ENCODE measurements at places on chromosomes 1 and 21. TPM values are rescaled to one million over a fixed set of nuclear protein-coding genes. Genes with fewer than 3 reads are reported as not detected.

DNA sequence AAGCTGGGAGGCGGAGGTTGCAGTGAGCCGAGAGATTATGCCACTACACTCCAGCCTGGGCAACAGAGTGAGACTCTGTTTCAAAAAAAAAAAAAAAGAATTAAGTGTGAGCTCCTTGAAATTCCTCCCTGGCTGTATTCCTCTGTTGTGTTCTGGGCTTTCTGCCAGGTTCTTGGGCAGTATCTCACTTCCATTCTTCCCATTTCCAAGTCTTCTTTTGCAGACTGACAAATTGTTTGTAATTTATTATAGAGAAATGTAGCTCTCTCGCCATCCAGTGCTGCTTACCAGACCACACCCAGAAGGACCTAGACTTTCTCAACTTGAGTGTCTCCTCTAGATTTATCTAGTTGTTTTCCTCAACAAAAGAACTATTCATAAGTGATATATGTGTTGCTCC, 105.0 kb upstream of the ADGRL2 start:
- peak; percentile 50 for DNase-seq

DNA sequence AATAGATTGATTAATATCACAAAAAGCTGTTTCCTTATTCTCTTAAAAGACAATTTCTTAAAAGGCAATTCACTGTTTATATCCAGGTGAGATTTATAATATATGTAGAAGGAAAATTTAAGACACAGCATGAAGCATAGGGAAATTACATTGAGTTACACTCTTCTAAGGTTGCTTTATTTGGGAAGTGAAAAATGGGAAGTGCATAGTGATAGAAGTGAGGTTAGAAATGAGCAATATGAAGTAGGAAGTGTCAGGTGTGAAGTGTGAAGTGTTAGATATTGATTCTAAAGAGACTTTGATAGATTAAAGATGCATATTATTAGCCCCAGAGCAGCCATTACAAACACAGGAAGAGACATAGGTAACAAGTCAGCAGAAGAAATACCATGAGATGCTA, 40.3 kb downstream of the FH start:
- DNase-seq, result no peak

GRCh38 chr1:228272831-228273571, 65.2 kb downstream of the OBSCN start:
- no peak for DNase-seq

DNA sequence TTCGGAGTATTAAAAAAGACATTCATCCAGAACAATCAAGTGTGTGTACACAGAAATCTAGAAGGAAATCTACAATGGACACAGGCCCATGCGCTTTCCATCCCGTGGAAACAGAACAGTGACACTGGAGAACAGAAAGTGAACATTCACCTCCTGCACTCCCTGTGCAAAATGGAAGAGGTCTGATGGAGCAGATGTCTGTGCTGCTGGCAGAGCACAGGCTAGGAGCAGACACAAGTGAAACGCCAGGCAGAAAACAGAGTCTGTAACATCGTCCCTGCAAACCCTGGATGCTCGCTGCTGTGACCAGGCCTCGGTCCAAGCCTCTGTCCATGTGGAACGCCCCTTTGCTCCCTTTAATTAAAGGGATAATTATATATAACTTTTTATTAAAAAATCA, 36.1 kb downstream of the SLC45A1 start:
- peak; percentile 14 for DNase-seq

GRCh38 chr21:33203371-33203724, 26.4 kb upstream of the IFNAR2 start:
- peak; percentile 8 for DNase-seq

The S100A16 gene
- total RNA-seq, result 71.3 TPM

The LMX1A gene
- total RNA-seq, result not detected

The LCE3D gene
- not detected for total RNA-seq

The CFHR4 gene
- not detected for total RNA-seq
